ENCODE measurements at places on chromosomes 5 and 9.

DNA sequence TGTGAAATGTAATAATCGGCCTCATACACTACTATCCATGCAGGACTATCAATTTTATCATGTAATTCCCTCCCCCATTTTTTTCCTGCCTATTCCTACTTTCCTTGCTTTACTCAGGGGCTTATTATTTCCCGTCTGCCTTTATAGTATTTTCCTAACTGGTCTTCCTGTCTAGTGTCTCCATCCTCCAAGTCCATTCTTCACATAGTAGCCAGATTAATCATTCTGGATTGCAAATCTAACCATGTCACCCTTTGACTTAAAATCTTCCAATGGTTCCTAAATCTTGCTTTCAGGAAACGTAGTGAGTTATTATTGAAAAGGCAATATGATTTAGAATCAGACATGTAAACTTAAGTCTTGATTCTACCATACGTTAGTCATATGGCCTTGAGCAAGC is 307.4 kb upstream of the HAPLN1 start:
- DNase-seq, result no peak

DNA sequence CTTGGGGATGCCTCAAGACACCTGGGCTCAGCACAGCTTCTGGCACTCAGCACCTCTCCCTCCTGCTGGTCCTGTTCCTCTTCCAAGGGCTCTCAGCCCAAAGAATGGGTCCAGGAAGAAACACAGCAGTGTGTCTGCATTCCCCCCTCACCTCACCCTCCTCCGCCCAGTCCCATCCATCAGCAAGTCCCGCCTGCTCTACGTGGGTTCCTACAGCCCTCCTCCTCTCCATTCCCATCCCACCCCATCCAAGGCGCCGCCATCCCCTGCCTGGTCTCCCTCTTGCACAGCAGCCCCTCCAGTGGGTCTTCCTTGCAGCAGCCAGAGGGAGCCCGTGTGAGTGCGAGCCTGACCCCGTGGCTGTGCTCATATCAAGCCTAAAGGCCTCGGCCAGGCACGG is 52.3 kb upstream of the RPL26L1 start:
- DNase-seq, result no peak

DNA sequence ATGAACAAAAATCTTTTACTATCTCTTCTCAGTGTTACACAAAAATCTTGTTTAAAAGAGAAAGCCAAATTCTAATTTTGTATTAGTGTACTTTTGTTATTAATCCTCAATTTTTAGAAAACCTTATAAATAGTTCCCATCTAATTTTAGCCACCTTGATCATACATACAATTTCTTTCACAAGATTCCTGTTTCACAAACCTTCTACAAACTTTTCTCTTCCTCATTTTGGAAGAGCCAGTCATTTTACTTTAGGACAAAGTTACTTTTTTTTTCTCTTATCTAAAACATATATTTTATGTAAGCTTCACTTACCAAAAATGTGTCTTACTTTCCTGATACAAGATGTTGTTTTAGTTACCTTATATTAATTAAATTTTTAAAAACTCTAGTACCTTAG is 161.3 kb downstream of the YIPF5 start:
- DNase-seq, result no peak

DNA sequence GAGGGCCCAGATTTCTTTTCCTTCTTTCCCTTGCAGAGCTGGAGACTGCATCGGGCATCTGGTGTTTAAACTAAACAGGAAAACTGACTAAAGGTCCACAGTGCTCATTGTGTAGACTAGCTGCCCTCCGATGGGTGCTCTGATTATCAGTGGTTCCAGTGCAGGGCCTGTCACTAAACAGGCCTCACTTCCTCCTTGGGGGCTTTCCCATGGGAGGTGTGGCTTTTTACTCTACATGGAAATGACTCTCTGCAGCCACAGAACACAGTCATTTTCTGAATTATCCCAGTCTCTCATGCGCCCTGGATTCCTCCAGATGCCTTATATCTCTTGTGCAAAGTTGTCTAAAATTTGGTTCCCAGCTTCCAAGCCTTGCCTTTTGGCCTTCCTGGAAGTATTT is 199.2 kb downstream of the TRIO start:
- DNase-seq, result no peak

DNA sequence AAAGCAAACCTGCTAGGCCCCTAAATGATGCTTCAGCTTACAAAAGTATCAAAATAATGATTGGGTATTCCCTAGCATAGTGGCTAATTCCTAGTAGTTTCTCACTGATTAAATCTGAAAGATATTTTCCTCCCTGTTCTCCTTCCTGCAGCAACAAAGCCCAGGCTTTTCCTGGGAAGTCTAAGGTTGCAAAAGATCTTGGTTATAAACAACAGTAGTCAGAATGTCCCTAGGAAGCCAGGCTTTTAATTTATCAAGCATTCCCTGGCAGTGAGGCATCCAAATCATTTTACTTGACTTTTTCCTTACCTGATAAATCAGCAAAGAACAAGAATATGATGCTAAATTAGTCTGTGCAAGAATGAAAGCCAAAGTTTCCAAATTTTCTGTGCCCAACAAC is 272.0 kb downstream of the PDE4D start:
- no peak for DNase-seq

GRCh38 chr9:21690561-21690960 is 111.9 kb upstream of the MTAP start:
- no peak for DNase-seq

DNA sequence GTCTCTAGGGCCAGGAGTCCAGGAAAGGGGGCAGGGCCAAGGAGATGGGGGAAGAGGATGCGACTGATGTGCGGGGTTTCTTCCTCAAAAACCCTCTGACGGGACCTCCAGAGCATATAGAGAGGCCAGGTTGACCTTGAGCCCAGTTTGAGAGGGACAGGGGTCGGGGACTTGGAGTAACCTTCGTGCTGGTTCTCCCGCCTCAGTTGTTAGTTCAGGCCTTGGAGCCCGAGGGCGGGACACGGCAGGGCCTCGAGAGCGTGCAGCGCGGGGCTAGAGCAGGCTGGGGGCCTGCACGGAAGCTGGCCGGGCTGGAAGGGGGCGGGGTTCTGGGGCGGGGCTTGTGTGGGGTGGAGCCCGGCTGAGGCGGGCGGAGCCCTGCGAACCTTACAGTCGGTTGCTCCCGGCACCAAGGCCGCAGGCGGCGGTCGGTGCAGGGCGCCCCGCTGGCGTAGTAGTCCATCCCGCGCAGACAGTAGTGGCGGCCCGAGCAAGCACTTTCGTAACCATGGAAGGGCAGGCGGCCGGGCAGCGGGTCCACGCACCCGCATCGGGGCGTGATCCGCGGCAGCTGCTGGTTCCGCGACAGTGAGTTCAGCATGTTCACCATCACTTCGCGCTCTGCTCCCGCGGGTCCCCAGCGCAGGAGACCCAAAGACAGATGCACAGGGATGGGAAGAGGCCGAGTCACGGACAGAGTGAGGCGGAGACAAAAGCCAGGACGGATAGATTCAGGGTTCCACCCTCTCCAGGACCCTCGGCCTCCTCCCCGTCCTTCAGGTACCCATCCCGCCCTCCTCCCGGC is 4.0 kb upstream of the MYORG start:
- DNase-seq, result peak; percentile 90

DNA sequence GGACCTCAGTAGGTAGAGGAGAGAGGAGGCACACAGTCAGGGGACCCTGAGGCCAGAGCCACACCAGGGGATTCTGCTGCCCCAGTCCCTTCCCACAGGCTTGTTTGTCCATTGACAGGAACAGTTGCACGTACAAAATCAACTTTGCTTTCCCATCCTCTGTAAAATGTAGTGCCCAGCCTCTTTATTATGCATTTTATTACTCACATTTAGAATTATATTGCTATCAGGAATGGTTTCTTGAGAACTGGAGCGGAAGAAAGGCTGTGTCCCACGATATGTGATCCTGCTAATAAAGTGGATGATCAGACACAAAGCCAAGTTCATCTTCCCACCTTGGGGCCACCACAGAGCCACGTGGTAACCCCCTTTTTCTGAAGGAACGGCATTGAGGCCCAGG is 277.4 kb downstream of the FANCC start:
- DNase-seq, result no peak

- DNase-seq, result no peak
These were observed 936.1 kb upstream of the WWC1 start for GRCh38 chr5:167355346-167355745.

DNA sequence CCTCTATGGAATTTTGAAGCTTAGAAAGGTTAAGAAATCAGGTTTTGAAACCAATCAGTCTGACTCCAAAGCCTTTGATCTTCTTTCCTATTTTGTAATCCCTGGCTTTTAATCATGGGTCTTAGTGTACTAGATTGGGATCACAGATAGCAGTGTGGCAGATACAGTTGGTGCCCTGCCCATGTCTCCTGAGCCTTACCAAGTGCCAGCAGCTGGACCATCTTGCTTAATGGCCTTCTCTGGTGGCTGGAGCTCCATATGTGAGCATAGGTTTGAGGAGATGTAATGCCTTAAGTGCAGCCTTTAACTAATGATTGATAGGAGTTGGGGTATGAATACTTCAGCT is 16.7 kb upstream of the RIC1 start:
- no peak for DNase-seq

DNA sequence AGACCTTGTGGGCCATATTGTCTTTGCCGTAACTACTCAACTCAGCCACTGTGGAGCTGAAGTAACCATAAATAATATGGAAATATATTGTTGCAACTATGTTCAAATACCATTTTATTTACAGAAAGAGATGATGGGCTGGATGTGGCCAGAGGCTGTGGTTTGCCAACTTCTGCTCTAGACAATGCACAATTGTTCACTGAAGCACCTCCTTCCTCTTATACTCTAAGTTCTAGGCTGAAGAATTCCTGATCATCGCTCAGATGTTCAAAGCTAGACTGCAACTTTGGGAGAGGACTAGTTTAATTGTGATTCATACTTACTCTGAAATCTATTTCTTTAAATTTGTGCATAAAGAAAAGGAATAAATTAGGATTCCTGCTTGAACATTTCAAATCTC is 245.0 kb downstream of the TAF11L14 start:
- no peak for DNase-seq

DNA sequence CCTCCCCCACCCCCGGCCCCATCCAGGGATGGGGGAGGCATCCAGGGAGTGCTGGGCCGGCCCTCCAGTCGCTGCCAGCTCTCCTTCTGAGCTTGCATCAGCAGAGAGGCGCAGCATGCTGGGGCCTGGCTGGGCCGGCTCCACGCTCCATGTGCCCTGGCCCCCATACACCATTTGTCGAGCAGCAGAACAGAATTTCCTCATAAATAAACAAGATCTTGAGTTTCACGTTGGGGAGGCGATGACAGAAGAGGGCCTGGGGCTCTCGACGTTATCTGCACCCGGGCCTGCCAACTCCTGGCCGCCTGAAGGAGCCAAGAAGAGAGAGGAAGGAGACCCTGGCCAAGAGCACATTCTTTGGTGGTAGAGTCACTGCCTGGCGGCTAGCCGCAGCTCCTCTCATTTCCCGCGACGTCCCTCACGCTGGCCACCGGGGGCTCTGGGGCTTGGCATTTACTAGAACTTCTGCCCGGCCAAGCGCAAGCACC is 177.0 kb downstream of the FGF18 start:
- DNase-seq, result no peak

- DNase-seq, result no peak
These were observed 63.8 kb upstream of the ORM1 start for GRCh38 chr9:114258866-114259797.

DNA sequence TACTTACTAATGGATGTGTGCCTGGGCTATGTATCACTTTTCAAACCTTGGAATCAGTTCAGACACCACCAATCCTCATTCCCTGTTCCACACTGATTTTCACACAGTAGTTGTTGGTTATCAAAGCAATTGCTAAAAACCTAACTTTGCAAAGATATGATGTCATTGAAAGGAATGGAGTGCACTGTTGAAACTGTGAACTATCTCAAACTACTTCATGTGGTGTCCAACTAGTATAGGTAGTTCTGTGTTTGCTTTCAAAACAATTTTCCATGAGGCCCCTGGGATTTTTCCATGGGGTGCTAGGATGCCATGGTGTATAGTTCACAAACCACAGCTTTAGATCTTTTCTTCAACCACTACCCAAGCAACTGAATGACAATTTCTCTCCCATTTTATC is 17.8 kb downstream of the INIP start:
- DNase-seq, result no peak

GRCh38 chr5:142816531-142817430 is 46.6 kb downstream of the ARHGAP26 start:
- DNase-seq, result no peak

- DNase-seq, result no peak
These were observed 1.1 kb upstream of the ICE1 start for GRCh38 chr5:5421149-5421960.

DNA sequence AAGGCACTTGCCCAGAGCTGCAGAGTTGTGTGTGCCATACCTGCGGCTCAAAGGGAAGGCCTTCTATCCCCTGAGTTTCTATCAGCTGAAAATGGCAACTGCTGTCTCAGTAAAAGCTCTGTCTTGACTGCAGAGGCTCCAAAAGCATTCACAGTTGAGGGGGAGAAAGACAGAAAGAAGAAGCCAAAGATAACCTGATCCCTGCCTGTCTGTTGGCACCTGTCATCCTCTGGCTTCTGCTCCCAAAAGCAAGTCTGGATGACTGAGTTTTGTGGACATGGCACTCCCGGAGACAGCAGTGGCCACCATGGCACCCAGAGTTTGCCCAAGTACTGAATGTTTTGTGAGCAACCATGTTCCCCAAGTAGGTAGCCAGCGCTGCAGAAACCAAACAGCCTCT is 176.6 kb downstream of the NR3C1 start:
- DNase-seq, result no peak

GRCh38 chr9:81390792-81391456 is 298.4 kb downstream of the TLE1 start:
- DNase-seq, result no peak

DNA sequence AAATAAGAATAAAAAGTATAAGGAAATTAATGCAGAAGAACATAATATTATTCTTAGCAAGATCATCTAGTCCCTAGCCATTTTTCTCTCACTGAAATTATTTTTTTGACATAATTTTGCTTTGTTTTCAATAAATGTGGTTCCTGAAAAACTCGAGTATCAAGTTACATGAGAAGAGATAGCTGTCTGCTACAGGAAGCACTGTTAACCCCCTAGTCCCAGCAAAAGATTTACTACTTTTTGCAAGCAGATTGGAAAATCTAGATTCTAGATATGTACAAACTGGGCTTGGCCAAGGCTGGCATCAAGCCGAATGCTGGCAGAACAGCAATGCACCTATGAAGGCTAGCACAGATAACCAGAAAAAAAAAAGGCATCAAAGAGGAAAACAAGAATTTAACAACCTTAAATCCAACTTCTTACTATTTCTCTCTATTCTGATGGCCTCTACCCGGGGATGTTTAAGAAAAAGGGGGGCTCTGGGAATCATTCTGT is 21.9 kb upstream of the ISCA1 start:
- DNase-seq, result no peak

GRCh38 chr5:43601454-43602260 is 1.3 kb upstream of the NNT start:
- peak; percentile 16 for DNase-seq

All from frontal cortex (tissue), 4 donors.